Stimulated activated CD4-positive, alpha-beta T cell treated with anti-CD3 and anti-CD28 coated beads, Interleukin-12 subunit alpha, Interleukin-12 subunit beta, amount 100 ng/mL, for 4 hours (primary cell): ENCODE measurements at places on chromosomes 2 and 18.

DNA sequence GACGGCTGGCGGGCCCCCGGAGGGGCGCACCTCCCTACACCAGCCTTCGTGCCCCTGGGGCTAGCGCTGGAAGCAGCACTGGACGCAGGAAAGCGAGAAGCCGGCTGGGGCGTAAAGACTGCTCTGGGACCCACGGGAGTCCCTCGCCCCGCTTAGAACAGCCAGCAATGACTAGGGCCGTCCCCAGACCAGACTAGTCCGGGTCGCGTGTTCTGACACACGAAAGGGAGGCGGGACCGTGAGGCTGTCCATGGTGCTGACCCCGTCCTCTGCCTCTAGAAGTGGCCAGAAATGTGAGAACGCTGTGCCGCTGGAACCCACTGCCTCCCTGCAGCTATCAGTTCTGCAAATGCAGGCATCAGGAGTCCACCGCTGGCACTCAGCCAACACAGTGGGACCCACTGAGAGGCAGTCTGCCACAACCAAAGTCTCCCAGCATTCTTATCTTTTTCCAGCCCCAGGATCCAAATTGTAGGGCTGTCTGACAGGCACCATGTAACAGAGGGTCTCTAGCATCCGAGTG, at the start of gene UCN:
UCN (minus strand) TSS at position 87 of the 523 bp plus-strand sequence. CDS start 550 bp downstream, outside the sequence.
- no peak for DNase-seq

GRCh38 chr18:56568986-56569385, 69.4 kb downstream of the TXNL1 start:
- no peak for DNase-seq

GRCh38 chr2:240230291-240230931, 90.0 kb upstream of the OTOS start:
- DNase-seq = no peak

- no peak for DNase-seq
These were observed 41.8 kb downstream of the KCTD18 start for GRCh38 chr2:200467806-200468681.

GRCh38 chr2:24970483-24971285, 1.1 kb downstream of the DNAJC27 start:
- no peak for DNase-seq

DNA sequence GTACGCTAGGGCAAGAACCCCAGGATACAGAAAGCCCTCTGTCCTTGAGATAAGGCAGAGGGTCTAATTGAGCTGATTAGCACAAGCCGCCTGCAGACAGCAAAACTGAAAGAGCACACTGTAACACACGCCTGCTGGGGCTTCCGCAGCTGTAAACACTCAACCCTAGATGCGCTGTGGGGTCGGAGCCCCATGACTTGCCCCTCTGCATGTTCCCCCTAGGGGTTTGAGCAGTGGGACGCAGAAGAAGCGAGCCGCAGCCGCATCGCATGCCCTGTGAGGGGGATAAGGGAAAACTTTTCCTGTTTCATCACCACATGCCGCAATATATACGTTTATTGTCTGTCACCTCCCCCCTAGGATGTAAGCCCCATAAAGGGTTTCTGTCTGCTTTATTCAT, 384.6 kb downstream of the PLCL1 start:
- no peak for DNase-seq

GRCh38 chr2:178949584-178949983, 100.4 kb downstream of the CCDC141 start:
- no peak for DNase-seq

DNA sequence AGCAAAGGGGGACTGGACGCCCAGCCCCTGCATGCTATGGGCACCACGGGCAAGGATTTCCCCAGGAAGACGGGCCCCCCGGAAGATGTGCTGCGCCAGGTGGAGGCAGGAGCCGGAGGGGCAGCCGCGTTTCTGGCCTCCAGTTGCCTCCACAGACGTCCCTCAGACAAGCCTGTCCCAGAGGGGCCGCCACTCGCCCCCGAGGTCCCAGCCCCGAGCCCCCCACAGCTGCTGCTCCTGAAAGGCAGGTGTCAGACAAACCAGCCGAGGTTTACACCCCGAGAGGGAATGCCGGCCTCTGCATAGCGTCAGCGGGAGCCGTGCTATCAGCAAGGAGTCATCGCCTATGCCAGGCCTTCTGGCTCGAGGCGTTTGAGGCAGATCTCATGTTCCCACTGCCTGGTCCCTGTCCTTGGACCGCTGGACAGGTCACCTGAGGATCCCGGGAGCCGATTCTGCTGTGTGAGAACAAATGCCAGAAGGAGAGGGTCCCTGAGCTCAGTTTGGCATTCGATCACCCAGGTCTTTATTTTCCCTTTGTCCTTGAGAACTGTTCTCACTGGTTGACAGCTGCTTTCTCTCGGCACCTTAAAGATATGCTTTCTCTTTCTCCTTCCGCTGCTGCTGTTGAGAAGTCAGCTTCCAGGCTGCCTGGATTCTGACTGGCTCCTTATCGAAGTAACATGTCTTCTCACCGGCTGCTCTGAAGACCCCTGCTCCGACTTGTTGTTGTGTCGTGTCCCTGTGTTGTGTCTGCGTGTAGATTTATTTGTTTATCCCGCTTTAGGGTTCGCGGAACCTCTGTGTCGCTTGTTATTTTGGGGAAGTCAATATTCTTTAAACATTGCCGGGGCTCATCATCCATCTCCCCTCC, 20.6 kb downstream of the CROCC2 start:
- DNase-seq = no peak

GRCh38 chr2:18841248-18842150, 252.1 kb upstream of the NT5C1B start:
- no peak for DNase-seq

- no peak for DNase-seq
These were observed 366.9 kb upstream of the GALNT5 start for GRCh38 chr2:156890529-156891148.

- DNase-seq = no peak
These were observed 721.0 kb upstream of the PKDCC start for GRCh38 chr2:41326851-41327250.

GRCh38 chr2:221969087-221969829, 329.5 kb downstream of the PAX3 start:
- DNase-seq = no peak

DNA sequence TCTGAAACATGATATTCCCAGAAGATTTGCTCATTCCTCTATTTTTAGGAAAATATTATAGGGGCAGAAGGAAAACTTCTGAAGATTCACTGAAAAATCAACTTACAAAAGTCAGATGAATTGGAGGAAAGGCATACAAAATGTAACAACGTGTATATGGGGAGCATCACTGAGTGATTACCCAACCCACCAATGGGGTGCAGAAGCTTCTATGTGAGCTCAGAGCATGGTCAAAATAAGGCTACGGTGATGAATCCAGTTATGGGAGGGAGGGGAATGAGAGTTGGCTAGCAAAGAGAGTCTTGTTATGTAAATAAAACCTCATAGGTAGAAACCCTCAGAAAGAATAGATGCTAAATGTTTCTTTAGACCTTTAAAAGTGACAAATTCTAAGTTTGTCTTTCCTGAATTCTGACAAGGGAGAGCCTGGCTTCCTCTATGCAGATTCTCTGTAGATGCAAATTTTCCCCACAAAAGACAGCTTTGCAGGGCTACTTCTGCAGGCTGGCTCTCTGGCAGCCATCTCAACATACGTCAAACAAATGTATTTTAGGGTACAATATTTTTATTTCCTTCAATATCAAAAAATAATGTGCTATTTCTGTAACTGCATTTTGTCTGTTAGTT, 171.4 kb upstream of the NDUFV2 start:
- no peak for DNase-seq

DNA sequence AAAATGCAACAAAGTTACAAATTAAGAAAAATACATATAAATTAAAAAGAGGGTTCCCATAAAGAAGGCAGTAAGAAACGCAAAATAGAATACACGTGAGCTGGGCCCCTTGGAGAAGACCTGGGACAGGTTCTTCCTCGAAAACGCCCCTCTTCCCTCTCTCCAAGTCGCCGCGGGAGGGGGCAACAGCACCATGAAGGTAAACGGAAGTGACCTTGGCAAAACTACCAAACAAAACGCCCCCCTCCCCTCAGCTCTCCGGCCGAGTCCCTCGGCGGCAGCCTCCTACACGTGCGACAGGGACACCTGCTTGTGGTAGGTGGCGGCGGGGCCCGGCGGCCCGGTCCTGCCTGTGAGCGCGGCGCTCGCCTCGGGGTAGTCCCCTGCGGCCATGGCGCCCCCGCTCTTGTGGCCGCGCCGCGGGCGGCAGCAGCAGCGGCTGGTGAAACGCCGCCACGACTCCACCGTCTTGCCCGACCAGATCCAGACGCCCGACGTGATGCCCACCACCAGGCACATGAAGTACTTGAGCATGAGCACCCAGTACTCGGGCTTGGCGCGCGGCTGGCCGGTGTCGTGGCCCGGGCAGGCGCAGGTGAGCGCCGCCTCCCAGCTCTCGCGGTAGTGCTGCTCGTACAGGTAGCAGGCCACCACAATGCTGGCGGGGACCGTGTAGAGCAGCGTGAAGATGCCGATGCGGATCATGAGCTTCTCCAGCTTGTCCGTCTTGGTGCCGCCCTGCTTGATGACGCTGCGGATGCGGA, 2.8 kb downstream of the FZD5 start:
- DNase-seq = peak; percentile 3

- no peak for DNase-seq
These were observed 19.0 kb downstream of the BIN1 start for GRCh38 chr2:127087791-127088495.

- no peak for DNase-seq
These were observed 42.3 kb downstream of the R3HDM1 start for GRCh38 chr2:135573620-135574019.

DNA sequence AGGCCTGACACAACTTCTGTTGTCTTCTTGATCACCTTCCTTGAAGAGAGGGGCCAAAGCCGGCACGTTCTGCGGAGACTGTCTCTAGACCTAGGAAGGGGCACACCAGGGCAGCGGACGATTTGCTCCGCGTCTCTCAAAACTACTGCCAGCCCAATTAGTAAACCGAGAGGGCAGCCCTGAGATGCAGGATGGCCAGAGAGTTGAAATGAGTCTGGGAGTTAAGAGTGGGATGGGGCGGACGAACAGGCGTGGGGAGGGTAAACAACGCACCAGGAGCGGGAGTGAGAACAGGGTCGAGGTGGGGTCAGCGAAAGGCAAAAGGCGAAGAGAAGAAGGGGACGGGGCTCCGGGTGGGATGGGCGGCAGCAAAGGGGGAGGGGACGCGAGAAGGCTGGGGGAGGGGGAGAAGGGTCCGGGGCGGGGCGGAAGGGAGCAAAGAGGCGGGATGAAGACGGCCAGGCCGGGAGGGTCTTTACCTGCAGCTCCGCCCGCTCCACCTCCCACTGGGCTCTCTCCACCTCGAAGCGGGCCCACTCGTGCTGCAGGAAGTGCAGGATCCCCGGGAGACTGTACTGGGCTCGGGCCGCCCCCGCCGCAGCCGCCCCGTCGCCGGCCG, 476 bp downstream of the STRN start:
- DNase-seq = peak; percentile 45

DNA sequence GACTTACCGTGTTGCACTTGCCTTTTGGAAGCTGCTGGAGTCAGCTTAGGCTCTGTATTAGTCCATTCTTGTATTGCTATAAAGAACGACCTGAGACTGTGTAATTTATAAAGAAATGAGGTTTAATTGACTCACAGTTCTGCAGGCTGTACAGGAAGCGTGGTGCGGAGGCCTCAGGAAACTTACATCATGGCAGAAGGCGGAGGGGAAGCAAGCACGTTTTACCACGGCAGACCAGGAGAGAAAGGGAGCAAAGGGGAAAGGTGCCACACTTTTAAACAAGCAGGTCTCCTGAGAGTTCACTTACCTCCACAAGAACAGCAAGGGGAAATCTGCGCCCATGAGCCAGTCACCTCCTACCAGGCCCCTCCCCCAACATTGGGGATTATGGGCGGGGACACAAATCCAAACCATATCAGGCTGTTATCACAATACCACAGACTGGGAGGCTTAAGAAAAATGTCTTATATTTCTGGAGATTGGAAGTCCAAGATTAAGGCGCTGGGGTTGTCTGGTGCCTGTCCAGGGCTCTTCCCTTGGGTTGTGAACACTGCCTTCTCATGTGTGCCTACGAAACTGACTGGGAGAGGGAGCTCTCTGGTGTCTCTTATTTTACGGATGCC, 3.6 kb upstream of the D2HGDH start:
- no peak for DNase-seq

DNA sequence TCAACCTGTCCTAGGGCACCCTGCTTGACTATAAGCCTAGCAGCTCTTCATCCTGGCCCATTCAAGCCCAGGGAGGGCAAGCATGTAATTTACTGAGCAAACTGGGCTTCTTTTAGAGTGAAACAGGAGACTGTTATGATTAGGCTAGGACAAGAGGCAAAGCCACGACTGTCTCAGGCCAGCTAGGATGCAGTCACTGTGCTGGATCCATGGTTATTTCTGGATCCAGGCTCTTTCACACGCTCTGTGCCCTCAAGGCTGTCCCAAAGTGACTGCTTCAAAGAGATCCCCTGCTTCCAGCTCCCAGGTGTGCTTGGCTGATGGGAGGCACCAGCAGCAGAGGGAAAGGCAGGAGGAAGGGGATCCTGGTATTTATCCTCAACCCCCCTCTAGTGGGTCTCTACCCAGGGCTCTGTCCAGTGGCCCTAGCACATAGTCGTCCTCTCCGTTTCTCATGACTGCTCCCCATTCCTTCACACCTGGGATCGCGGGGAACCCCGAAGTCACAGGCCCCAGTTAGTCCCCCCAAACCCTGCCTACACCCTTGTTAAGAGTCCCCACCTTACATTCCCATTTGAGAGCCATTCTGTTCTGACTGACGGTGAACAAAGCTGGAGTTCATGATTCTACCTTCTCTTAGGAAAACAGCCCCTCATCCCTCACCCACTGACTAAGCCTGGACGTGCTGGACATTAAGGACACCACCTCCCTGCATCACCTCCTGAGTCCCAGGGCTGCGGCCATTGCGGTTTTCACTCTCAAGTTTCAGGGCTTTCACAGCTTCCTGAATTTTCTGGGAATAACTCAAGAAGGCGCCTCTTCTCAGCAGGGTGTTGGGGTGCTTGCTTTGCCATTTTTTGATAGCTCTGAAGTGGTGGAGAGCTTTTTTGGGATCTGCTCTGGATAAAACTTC, 63.2 kb downstream of the POLR1A start:
- DNase-seq = no peak

GRCh38 chr18:22563164-22563583, 145.5 kb upstream of the CTAGE1 start:
- DNase-seq = no peak

DNA sequence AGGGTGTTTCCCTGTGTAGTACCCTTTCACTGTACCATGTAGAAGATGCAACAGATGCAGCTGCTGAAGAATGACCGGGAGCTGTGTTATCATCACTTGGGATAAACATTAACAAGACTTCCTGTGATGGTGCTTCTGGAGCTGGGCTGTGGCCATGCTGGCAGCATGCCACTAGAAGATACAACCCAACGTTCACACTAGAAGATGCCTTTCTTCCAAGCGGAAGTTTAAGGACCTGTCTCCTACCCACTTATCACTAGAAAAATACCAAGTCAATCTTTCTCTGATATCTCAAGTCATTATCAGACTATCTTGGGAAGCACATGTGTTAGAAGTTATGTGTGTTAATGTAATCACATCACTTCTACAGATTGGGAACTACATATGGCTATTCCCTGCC, 953.5 kb downstream of the CNTNAP5 start:
- no peak for DNase-seq

DNA sequence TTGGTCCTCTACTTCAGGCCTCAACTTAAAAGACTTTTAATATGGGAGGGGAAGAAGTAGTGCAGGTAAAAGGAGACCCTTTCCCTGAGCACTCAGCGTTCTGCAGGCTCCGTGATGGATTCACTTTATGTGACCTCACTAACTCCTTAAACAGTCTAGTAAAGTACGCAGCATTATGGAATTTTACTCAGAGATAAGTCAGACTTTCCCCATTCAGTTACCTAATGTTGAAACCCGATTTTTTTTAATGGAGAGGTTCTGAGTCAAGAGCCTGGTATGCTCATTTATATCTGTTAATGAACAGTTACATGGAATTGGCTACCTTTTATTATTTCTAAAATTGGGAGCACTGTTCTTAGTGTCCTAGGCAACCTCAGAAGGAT, 34.1 kb downstream of the RASGRP3 start:
- no peak for DNase-seq
